ENCODE measurements at places on chromosomes 3 and 15. TPM values are rescaled to one million over a fixed set of nuclear protein-coding genes. Genes with fewer than 3 reads are reported as not detected.

The MRPS22 gene
- 38.7 TPM for total RNA-seq

The FEZF2 gene
- total RNA-seq, result not detected

The SHC4 gene
- 0.72 TPM for total RNA-seq

The ITIH3 gene
- 0.65 TPM for total RNA-seq

The PLA1A gene
- total RNA-seq, result not detected

The TMIE gene
- total RNA-seq, result not detected

The KNG1 gene
- not detected for total RNA-seq

The TRIP4 gene
- total RNA-seq, result 6.5 TPM

The CAPN3 gene
- total RNA-seq, result 2.3 TPM

The MYLK gene
- total RNA-seq, result 1.9 TPM

The SCN11A gene
- total RNA-seq, result not detected

The RAB43 gene
- 29.6 TPM for total RNA-seq

The CHL1 gene
- total RNA-seq, result not detected

The PPP2R3A gene
- 12.3 TPM for total RNA-seq

The SLC12A1 gene
- total RNA-seq, result not detected

The UPK1B gene
- total RNA-seq, result not detected

The EFHB gene
- 0.54 TPM for total RNA-seq

The RAB6B gene
- total RNA-seq, result 0.81 TPM

The SEMA3F gene
- total RNA-seq, result 6.5 TPM

The MRPL47 gene
- 21.1 TPM for total RNA-seq

The ACSBG1 gene
- not detected for total RNA-seq

The SFMBT1 gene
- total RNA-seq, result 2.0 TPM

The GXYLT2 gene
- 43.3 TPM for total RNA-seq

The ARL14 gene
- not detected for total RNA-seq

The IGSF10 gene
- 3.4 TPM for total RNA-seq

The ISLR2 gene
- not detected for total RNA-seq

The ZPLD1 gene
- total RNA-seq, result not detected

The GRIP2 gene
- total RNA-seq, result under 0.01 TPM

The SLC24A5 gene
- not detected for total RNA-seq

The GOLGA8N gene
- 2.7 TPM for total RNA-seq

The PGBD4 gene
- total RNA-seq, result 1.4 TPM
